ENCODE measurements at places on chromosomes 2 and 18.
A peak's percentile ranks its signal among the peaks of the same experiment; 100 is the strongest.

GRCh38 chr18:48803951-48804855 lies 146.6 kb downstream of the SMAD7 start:
- no peak for DNase-seq

- no peak for DNase-seq
Observed at GRCh38 chr2:238851026-238851425, 3.1 kb downstream of the TWIST2 start.

DNA sequence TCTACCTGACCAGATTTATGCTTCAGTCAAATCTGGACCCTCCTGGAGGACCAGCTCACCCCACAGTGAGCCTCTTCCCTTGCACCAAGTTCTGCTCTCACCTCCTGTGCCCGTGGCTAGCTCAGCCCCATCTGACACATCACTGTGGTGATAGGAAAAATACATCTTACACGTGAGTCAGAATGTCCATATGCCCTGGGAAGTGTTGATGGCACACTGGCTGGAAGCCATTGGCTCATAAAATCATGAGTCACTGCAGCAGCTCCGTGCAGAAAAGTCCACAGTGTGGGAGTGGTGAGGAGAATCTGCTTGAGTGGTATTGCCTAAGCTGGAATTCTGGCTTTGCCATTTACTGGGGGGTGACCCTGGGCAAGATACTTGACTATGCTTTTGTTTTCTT lies 42.6 kb upstream of the RAPGEF4 start:
- DNase-seq, result no peak

- no peak for DNase-seq
Observed at GRCh38 chr18:28576941-28577340, 400.0 kb upstream of the CDH2 start.

DNA sequence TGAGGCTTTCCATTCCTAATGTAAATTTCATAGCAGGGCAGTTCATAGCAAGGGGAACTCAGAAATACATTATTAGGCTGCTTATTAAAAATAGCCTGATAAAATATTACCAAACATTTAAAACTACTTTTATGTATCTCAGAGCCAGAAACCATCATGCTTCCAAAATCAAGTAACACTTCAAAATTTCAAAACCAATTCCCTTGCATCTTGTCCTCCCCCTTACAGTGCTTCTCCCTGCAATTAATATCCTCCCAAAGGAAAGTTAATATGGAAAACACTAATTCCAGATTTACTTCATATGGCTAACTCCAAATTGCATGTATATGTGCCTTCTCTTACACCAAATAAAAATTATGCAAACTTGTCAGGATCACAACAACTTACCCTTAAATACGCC lies 6.6 kb downstream of the PLEKHH2 start:
- no peak for DNase-seq

DNA sequence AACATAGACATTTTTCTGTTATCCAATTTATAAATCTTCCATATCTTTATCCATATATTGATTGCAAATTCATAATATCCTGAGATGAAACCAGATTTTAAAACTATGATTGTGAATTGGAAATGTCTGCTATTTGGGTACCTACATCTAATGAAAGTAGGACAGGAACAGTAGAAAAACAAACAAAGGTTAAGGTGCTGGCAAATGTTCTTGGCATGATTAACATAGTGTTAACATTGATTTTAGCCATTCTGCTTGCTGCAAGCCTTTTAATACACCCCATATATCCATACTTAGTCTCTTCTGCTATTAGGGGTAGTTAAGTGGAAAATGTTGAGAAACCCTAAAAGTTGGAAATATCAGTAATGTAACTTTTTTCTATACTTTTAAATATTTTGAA lies 152.0 kb downstream of the KCNJ3 start:
- DNase-seq, result no peak

DNA sequence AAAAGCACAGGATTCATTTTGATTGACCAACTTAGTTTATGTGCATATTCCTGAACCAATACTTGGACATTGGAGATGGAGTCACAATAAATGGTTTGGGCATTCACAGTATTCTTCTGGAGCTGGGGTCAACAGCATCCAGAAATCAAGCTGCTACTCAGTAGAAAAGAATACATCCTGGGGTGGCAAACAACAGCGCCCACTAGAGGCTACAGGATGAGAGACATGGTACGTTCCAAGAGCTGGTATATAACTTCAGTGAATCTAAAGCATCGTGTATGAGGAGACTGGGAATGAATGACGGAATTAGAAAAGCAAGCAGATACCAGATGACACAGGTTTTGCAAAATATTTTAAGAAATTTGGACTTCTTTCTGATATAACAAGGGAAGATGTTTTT lies 142.9 kb upstream of the FIGN start:
- DNase-seq, result peak; percentile 41

DNA sequence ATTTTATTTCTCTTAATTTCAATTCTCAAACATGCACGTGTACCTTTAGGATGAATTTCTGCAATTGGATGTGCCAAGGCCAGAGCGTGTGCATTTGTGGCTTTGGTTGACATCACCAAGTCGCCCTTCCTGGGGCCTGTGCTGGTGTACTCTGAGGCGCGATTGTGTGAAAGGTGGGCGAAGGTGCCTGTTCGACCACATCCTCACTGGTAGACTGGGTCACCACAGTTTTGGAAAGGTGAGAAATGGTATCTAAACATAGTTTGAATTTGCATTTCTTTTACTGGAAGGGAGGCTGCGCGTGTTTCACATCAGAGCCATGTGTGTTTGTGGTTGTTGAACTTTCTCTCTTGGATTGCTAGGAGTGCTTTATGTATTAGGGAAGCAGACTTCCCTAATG lies 89.8 kb downstream of the LDLRAD4 start:
- no peak for DNase-seq

- peak; percentile 35 for DNase-seq
Observed at GRCh38 chr2:75894170-75894569, 183.5 kb upstream of the GCFC2 start.

- no peak for DNase-seq
Observed at GRCh38 chr18:5253910-5254309, 41.6 kb downstream of the ZBTB14 start.

DNA sequence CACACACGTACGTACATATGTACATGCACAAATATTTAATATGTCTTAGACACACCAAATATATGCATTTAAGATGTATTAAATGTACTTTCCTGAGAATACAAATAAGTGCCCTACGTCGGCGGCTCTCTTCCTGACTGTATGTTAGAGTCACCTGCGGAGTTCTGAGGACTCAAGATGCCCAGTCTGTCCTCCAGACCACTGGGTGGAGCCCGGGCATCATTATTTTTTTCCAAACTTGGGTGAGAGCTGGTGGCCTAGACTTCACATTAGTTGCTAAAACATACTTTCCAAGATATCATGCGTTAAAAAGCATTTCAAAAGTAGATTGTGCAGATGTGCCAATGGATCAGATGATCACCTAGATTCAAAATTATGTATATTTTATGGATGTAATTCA lies 2.9 kb downstream of the IL18R1 start:
- DNase-seq, result no peak

DNA sequence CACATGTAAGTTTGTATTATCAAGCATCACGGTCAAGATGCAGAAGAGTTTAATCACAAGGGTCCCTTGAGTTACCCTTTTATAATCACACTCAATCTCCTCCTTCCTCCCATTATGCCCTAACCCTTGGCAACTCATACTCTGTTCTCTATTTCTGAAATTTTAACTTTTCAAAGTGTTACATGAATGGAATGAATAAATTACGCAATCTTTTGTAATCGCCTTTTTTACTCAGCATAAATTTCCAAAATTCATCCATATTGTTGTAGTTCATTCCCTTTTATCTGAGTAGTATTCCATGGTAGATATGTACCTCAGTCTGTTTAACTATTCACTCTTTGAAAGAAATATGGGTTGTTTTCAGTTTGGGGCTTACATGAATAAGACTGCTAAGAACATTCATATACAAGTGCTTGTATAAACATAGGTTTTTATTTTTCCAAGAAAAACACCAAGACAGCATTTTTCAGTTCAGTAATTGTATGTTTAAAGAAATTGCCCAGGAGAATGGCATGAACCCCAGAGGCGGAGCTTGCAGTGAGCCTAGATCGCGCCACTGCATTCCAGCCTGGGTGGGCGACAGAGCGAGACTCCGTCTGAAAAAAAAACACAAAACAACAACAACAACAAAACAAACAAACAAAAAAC lies 430.9 kb upstream of the KCNH7 start:
- DNase-seq, result no peak

GRCh38 chr2:10166676-10167292 lies 44.2 kb downstream of the RRM2 start:
- DNase-seq, result no peak

DNA sequence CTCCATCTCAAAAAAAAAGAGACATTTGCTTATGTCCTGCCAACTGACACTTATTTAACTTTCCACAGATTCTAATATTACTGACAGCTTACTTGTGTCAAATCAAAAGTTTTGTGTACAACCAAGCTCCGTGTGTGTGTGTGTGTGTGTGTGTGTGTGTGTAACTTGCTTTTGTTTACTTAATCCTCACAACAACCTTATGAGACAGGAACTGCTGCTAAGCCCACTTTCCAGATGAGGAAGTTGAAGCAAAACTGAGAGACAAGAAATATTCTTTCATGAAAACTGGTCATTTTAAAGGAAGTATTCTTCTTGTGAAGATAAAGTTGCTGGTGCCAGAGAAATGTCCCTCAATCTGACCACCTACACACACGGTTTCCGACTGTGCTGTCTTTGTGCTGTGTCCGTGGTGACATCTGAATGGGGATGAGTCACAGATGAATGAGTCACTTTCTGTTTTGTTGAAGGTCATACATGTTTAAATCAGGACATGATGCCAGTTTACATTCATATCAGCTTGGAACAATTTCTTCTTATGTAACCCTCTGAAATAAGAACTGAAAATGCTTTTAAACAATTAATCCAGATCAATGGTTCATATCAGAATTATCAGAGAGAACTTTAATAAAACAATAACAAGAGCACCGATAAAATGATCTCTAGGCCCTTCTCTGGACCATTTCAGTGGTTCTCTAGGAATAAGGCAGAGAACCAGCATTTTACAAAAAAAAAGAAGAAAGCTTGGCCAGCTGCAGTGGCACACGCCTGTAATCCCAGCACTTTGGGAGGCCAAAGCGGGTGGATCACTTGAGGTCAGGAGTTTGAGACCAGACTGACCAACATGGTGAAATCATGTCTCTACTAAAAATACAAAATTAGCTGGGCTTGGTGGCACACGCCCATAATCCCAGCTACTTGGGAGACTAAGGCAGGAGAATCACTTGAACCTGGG lies 95.5 kb downstream of the THNSL2 start:
- DNase-seq, result peak; percentile 64

DNA sequence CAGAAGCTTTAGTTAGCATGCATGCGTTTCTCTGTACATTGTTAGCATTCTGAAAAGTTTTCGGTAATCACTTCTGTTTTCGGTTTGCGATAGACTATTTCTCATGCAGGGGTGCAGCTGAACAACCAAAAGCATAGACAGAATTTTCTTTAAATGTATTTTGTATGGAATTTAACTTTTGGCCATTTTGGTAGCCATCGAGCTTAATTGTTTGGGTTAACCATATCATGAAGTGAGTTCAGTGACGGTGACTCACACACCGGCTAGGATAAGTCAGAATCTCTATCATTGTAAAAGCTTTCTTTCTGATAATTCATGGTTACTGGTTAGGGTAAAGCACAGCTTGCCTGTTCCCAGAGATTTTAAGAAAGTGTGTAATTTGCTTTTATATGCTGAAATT lies 107.2 kb downstream of the CD226 start:
- no peak for DNase-seq

GRCh38 chr2:9991221-9991620 lies 39.7 kb downstream of the GRHL1 start:
- DNase-seq, result no peak

- peak; percentile 28 for DNase-seq
Observed at GRCh38 chr2:95574506-95574905, 17.3 kb upstream of the TRIM43 start.

- no peak for DNase-seq
Observed at GRCh38 chr2:28629910-28630309, 121.7 kb upstream of the PPP1CB start.

DNA sequence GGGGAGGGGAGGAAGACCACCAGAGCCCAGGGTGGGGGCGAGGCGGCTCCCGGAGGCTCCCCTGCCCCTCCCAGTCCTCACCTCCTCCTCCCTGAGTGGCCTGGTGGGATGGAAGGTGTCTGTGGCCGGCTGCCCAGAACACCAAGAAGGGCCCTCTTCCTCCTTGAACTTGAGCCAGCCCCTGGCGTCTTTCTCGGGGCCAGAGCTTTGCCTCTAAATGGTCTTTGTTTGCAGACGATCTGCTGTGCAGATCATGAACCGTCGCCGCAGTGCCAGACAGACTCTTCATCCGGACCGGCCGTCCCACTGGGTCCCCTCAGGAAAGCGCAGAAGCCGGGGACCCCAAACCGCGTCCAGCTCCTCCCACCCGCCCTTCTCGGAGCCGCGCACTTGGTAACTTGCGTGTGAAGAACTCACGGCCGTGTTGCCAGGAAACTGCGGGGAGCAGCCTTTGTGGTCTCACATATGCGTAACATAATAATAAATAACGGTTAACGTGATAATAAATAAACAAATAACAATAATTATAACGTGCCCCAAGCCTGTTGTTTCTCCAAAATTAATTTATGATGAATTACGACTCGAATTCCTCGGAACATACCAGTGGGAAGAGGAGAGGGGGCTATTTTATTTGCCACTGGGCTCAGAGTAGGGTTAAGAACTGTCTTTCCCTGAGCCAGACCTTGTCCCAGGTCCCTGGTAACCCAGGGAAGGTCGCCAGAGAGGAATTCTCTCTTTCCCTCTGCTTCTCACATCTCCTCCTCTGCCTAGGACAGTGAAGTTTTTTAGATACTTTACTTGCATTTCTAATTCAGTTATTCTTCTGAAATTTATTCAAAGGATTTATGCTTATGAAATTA lies 41.0 kb downstream of the PTGR3 start:
- DNase-seq, result no peak

- DNase-seq, result no peak
Observed at GRCh38 chr2:102181919-102182635, 4.7 kb upstream of the IL1RL2 start.

- DNase-seq, result no peak
Observed at GRCh38 chr2:10221976-10222870, 80.5 kb upstream of the HPCAL1 start.

GRCh38 chr18:49021433-49022129 lies 70.8 kb upstream of the SMAD7 start:
- peak; percentile 75 for DNase-seq

- DNase-seq, result no peak
Observed at GRCh38 chr2:237391140-237391539, 22.8 kb downstream of the COL6A3 start.

- DNase-seq, result no peak
Observed at GRCh38 chr2:129905664-129906081, 73.8 kb upstream of the RAB6C start.

- no peak for DNase-seq
Observed at GRCh38 chr2:128379021-128380015, 60.6 kb upstream of the HS6ST1 start.

- DNase-seq, result no peak
Observed at GRCh38 chr2:37284381-37284780, 40.3 kb downstream of the PRKD3 start.

Data from GM12865 (cell line).